AG08395 (cell line): ENCODE measurements at places on chromosomes 16 and 17.
A peak's percentile ranks its signal among the peaks of the same experiment; 100 is the strongest.

GRCh38 chr17:9367156-9367555 is 208.5 kb downstream of the STX8 start:
- DNase-seq, result no peak

GRCh38 chr17:4127555-4127954 is 15.3 kb downstream of the ZZEF1 start:
- no peak for DNase-seq

DNA sequence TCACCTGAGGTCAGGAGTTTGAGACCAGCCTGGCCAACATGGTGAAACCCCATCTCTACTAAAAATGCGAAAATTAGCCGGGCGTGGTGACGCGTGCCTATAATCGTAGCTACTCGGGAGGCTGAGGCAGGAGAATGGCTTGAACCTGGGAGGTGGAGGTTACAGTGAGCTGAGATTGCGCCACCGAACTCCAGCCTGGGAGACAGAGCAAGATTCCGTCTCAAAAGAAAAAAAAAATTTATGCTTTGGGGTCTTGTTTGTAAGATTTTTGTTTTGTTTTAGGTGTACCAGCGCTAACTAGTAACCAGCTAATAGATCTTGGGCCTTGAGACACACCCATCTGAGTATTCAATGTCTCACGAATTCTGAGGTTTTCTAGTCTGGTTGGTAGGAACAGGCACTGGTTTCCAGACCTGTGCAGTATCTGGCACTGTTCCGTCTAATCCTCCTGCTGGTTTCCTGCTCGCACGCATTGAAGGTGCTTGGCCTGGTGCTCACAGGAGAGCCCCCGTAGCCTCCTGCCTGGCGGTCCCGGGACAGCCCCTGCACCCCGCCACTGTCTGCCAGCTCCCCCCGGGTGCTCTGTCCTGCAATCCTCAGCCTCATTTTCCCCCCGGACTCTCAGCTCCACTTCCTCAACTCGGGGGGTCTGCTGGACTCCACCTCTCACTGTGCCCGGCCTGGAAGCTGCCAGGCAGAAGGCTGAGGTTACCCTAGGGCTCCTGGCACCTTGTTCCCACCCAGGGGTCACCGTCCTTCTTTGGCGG is 10.6 kb upstream of the DUS1L start:
- DNase-seq, result no peak

DNA sequence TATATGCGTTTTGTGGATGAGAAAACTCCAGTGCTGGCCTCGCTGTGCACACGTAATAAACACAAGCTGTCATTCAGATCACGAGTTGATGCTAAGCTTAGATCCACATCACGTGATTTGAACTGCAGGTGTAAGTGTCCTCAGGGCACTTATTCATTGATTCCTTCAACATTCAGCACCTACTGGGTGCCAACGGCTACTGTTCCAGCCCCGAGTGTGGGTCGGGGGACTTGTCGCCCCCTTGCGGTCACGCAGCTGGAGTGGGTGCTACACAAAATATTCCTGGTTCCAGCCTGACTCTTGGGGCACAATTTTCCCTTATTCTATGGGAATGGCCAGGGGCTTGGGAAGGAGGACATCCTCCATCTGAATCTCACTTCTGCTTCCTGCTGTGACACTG is 29.9 kb upstream of the GINS2 start:
- peak; percentile 19 for DNase-seq

- no peak for DNase-seq
Measured at GRCh38 chr17:74437702-74438101, 5.8 kb downstream of the GPRC5C start.

GRCh38 chr17:56699186-56699894 is 105.8 kb downstream of the NOG start:
- DNase-seq, result peak; percentile 99

DNA sequence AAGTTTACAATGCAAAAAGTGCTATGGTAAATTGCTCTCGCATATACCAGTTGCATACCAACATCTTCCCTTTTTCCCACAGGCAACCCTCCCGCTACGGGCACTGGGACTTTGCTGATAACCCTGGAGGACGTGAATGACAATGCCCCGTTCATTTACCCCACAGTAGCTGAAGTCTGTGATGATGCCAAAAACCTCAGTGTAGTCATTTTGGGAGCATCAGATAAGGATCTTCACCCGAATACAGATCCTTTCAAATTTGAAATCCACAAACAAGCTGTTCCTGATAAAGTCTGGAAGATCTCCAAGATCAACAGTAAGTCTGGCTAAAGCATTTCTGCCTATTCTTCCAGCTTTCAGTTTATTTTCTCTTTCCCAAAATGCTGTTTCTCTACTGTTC is 27.9 kb upstream of the HSBP1 start:
- DNase-seq, result peak; percentile 58
